GM12864 (cell line): ENCODE measurements at places on chromosomes 4 and X.

DNA sequence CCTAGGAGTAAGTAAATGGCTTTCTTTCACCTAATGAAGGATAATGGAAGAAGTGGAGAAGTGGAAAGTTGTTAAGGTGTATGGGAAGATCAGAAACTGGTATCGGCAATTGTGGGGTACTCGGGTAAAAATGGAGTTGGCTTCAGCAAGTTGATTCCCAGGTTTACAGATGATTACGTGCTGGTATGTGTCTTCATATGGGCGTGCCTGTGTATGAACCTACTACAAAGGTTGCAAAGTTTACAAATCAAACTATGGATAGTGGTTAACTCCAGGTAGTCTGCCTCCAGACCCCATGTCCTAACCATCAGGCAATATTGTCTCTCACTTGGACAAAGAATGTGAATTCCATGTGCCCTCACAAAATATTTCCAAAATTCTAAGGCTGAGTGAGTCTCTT, 773 bp downstream of the TLR3 start:
- DNase-seq: no peak

GRCh38 chrX:101550362-101550750, at the start of gene ARMCX1:
TSS of gene ARMCX1 (plus strand) at chrX:101550547. CDS start at chrX:101552931, 2,384 bp downstream.
- DNase-seq: no peak

GRCh38 chr4:95092766-95093165, 335.0 kb downstream of the BMPR1B start:
- no peak for DNase-seq

GRCh38 chr4:143486314-143486713, 27.2 kb upstream of the SMARCA5 start:
- no peak for DNase-seq

DNA sequence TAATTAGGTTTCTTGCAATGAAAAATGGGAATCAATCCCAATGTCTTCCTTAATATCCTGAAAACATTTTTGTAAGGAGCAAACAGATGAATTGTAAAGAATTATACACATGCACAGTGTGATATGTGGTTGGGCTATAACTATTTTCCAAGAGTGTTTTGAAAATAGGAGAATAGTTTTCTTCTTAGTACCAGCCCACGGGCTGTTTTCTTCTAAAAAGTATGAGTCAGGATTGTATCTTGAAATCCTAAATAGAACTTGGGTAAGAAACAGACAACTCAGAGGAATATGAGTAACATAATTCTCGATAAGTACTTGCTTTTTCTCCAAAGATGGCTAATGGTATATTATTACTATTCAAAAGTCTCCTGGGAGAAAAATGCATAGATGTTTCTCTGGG, 136.7 kb downstream of the MAGEC2 start:
- no peak for DNase-seq

GRCh38 chr4:87497578-87497977, 31.6 kb downstream of the SPARCL1 start:
- DNase-seq: no peak
